ENCODE measurements at places on chromosomes 3 and 15.

GRCh38 chr3:96334779-96335178 lies 479.6 kb upstream of the EPHA6 start:
- no peak for DNase-seq

- DNase-seq = peak; percentile 84
Observed at GRCh38 chr3:38227989-38228388, 37.6 kb upstream of the SLC22A13 start.

- peak; percentile 21 for DNase-seq
Observed at GRCh38 chr3:42498791-42499477, 3.5 kb upstream of the VIPR1 start.

- no peak for DNase-seq
Observed at GRCh38 chr15:48914717-48915116, 36.8 kb downstream of the EID1 start.

GRCh38 chr3:141915016-141915415 lies 38.6 kb downstream of the ATP1B3 start:
- DNase-seq = peak; percentile 18

- no peak for DNase-seq
Observed at GRCh38 chr3:60417576-60417975, 833.7 kb downstream of the FHIT start.
